ENCODE measurements at places on chromosomes 7 and 10.

DNA sequence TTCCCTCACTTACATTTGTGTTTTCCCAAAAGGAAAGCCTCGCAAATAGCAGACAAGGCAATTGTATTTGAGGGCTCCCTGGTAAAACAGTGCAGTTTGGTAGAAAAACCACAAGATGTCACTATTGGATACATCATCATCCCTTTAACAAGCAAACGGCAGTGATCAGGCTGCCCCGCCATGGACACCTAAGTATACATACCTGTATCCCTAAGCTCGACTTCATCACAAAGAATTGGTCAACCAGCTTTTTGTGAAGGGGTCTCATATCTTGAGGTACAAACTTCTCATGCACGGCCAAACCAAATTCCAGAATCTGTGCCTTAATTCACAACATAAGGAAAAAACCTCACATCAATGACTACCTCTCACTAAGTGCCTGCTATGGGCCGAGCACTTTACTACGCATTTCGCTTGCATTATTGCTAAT lies 179.5 kb upstream of the IMMP2L start:
- peak; percentile 70 for DNase-seq

GRCh38 chr7:158204453-158204852 lies 383.2 kb downstream of the PTPRN2 start:
- DNase-seq = no peak

- no peak for DNase-seq
These were observed 59.9 kb downstream of the WDFY4 start for GRCh38 chr10:48744587-48744986.

- peak; percentile 45 for DNase-seq
These were observed at the start of gene SORCS1 for GRCh38 chr10:107163881-107164861. Gene SORCS1, minus strand, starts transcription at chr10:107164706.

DNA sequence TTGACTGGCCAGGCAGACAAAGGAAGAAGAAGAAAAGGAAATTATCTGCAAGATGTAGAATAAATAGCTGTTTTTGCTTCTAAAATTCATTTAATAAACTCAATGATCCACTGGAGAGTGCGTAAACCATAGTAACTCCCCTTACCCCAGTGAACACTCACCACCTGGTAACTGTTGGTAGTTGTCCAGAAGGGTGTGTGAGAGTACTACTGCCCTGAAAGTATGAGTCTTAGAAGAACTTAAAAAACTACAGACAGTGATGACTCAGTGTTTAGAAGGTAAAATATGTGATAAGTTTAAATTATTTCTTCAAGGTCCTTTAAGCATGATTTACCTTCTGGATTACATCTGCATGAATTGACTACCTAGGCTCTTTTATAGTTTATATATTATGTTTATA lies 53.0 kb upstream of the SEMA3A start:
- peak; percentile 57 for DNase-seq

DNA sequence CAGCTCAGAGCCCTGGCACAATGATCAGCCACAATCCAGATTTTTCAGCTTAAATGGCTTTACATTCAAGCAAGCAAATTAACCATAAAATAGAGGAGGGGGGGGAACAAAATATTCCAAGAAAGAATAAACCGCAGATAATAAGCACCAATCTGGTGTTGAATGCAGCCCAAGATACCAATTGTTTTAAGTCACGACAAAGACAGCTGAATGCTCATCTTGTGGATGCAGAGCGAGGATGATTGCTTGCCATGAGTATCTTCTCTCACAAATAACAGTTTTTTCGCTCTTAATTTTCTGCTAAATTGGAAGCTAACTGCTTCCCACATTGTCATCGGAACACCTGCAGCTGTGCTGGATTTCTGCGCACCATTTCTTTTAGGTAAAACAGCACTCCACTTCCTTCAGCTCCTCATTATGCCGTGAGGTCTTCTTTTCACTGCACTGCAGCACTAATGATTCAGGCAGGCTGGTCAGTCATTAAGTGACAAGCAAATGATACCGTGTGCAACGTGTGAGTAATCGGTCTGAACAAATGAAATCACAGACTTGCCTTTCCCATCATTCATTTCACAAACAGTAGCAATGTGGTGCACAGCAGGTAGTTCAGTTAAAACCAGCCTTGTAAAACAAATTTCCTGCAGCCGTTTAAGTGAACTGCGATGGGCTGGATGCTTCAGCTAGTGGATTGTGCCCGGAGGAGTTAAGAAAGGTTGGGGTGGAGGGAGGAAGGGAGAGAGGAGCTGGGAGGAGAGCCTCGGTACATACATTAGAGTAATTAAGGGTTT lies 106.4 kb upstream of the CDCA7L start:
- DNase-seq = peak; percentile 38

GRCh38 chr7:150850273-150850672 lies 2.0 kb upstream of the AOC1 start:
- DNase-seq = no peak

GRCh38 chr7:55723621-55723941 lies 139.0 kb downstream of the SEPTIN14 start:
- no peak for DNase-seq

DNA sequence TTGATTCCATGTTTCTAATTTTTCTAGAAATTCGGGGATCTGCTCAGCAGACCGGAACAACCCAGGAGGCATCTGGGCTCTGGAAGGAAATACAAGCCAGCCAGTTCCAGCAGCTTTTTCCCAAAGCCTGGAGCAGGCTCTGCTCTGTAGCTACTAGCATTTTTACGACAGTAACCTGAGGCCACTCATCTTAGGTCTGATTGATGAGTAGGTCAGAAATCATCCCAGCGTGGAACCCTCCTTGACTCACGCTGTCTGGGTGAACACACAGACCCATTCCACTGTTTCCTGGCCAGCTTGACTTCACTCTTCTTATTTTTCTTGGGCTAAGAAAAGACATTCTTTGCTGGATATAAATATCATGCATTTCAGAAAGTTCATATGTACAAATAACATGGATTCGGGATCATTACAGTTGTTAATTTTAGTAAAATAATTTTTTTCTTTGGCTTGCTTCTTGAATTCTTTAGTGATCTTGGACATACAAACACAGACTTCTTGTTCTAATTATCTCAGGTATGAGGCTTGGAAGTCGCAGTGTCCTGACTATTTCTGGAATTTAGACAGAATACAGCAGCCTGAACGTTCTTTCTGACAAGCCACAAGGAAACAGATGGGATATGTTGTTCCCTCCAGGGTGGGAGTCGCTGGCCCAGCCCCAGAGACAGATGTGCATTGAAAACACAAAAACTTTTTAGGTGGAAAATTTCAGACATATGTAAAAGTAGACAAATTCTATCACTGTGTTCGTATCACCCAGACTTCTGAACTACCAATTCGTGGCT lies 54.6 kb upstream of the PITRM1 start:
- peak; percentile 92 for DNase-seq

DNA sequence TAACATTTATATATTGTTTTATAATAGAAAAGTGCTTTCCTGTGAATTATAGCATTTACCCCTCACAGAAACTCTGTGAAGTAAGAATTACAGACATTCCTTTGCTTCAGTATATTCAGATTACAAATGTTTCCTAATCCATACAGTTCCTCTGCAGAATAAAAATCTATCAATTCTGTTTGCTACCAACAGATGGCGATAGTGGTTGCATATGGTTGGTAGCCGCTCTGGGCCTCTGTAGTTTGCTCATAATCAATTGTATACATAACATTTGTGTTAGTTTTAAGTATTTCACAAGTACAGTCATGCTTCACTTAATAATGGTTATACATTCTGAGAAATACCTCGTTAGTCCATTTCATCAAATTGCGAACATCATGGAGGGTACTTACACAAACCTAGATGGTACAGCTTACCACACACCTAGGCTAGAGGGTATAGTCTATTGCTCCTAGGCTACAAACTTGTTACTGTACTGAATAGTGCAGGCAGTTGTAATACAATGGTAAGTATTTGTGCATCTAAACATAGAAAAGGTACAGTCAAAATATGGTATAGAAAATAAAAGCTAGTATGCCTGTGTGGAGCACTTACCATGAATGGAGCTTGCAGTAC lies 94.4 kb upstream of the STEAP4 start:
- DNase-seq = peak; percentile 23

DNA sequence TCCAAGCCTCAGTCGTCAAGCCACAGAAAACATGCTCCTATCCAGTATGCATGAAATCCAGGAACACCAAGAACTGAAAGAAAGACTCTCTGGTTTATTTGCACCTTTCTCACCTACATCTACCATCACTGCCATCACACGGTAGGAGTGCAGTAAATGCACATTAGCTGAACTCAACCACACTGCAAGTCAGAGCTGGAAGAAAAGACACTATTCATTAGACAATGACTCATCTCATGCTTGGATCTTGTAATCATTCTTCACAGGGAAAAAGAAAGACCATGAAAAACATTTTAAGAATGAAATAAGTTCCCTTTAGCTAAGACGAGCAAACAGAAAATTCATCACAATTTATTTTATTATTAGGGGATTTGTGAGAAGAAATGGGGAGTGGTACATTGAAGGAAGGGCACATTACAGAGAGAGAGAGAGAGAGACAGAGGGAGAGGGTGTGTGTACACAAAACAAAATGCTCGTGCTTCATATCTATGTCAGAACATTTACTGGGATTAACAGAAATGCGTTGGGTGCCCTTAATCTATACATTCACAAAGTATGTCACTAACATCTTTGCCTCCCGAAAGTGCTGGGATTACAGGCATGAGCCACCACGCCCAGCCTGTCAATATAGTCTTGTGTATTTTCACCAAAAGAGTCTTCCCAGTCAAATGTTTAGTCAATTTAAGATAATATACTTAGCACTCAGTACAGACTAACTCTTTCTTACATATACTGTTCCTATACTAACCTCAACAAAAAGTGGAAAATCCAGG lies 324.9 kb downstream of the PARD3 start:
- peak; percentile 82 for DNase-seq

DNA sequence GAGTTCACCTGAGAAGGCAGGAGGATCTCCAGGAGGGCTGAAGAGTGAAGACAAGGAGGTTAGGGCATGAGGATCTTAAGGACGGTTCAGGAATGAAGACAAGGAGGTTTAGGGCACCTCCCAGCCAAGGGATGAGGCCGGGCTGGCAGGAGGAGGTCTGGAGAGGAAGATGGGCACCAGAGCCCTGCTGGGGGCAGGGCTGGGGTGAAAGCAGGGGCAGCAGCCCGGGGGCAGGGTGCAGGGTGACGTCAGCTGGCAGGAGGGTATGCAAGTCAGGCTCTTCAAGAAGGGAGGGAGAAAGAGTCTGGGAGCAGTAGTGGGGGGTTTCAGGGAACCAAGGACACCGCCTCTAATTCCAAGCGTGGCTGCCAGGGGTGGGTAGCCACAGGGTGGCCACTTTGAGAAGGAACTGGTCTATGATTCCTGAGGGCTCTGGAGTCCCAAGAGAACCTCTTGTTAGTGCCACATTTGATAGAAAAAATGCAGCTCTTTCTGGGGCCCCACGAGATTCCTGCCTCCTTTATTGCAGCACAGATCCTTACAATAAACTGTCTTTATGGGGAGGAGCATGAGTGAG lies 101.6 kb downstream of the C10orf90 start:
- peak; percentile 17 for DNase-seq

- peak; percentile 61 for DNase-seq
These were observed 40.2 kb upstream of the PROSER2 start for GRCh38 chr10:11782793-11783557.
